ENCODE measurements at places on chromosomes 3 and 15. TPM values are rescaled to one million over a fixed set of nuclear protein-coding genes. Genes with fewer than 3 reads are reported as not detected.

DNA sequence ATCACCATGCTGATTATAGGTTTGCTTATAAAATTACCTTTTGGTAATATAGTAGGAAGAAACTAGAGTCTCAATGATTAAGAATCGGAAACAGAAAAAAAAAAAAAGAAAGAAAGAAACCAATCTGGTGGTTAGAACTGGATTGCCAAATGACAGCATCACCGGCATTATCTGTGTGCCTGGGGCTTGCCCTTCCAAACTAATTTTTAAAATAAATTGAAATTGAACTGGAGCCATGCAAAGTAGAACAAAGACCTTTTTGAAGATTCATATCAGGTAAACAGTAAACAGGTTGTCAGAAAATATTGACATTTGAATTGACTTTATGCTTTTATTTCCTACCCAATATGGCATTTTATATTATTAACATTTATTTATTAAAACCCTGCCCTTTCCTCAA lies 11.2 kb upstream of the CPB1 start:
- DNase-seq, result no peak

- no peak for DNase-seq
These were observed 41.2 kb downstream of the TRA2B start for GRCh38 chr3:185896636-185897035.

GRCh38 chr3:14274612-14274936 lies 96.0 kb downstream of the LSM3 start:
- DNase-seq, result no peak

- no peak for DNase-seq
These were observed 30.1 kb downstream of the PXYLP1 start for GRCh38 chr3:141261472-141262307.

The SACM1L gene
- total RNA-seq, result 101 TPM

DNA sequence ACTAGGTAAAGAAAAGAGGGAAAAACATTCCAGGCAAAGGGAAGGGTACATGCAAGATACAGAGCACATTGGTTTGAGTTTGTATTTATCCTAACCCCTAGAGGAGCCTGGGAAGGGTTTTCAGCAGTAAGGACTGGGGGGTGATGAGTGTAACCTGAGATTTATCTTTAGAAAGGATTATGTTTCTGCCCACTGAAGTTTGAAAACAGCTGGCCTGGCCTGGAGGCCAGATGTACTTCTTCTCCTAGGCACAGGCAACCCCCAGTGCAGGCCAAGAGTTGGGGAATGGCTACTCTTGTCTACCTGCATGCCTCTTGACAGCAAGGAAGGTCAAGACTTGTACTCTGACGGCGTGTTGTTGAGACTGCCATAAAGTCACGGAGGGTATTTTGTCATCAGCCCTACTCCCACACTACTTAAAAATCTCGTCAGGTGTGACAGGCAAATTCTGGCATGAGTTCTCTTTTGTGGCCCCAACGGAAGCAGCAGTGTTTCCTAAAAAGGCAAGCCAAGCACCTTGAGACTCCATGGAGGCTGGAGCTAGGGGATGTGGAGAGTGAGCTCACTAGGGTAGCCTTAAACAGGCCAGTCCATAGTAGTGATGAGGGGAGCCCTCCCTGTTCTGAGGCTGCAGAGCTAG lies 241.5 kb upstream of the WNT5A start:
- no peak for DNase-seq

The ADAMTS17 gene
- 0.68 TPM for total RNA-seq

The C2CD4A gene
- total RNA-seq, result 0.23 TPM

DNA sequence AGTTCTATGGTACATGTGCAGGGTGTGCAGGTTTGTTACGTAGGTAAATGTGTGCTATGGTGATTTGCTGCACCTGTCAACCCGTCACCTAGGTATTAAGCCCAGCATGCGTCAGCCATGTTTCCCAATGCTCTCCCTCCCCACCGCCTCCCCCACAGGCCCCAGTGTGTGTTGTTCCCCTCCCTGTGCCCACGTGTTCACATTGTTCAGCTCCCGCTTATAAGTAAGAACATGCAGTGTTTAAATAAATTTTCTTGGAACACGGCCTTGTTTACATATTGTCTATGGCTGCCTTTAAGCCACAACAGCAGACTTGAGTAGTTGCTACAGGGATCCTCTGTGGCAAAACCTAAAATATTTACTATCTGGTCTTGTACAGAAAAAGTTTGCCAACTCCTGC lies 41.3 kb upstream of the CORO2B start:
- no peak for DNase-seq

GRCh38 chr3:170078620-170079281 lies 41.0 kb downstream of the GPR160 start:
- DNase-seq, result no peak

DNA sequence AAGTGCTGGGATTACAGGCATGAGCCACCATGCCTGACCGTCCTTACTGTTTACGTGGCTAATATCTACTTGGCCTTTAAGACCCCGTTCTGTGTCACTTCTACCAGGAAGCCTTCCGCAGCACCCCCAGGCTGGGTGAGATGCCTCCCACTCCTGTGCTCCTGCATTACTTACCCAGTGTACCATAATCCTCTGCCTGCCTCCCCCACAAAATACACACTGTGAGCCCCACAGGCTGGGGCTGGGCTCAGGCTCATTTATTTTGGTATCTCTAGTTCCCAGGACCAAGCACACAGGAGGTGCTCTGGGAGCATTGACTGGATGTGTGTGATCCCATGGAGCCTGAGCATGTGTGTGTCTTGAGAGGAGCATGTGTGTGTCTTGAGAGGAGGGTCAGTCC lies 14.9 kb downstream of the MRAS start:
- no peak for DNase-seq

- peak; percentile 17 for DNase-seq
These were observed 34.1 kb upstream of the ATG7 start for GRCh38 chr3:11238060-11238459.

The UNC13C gene
- not detected for total RNA-seq

The PBRM1 gene
- total RNA-seq, result 69.0 TPM

GRCh38 chr3:132730891-132731580 lies 8.8 kb upstream of the NPHP3 start:
- DNase-seq, result no peak

The FRMD4B gene
- total RNA-seq, result 69.5 TPM

Data from activated CD4-positive, alpha-beta memory T cell treated with anti-CD3 and anti-CD28 coated beads, Interleukin-2, amount 10 ng/mL, durations not matched to agents 7 days and 5 days (primary cell).